NCI-H748 treated with DMSO at 0.1 percent for 48 hours (cell line): ENCODE measurements at places on chromosomes 7 and 10.
A peak's percentile ranks its signal among the peaks of the same experiment; 100 is the strongest.

GRCh38 chr7:133601617-133602016 is 348.7 kb downstream of the EXOC4 start:
- DNase-seq: no peak

GRCh38 chr10:101214446-101215396 is 14.5 kb downstream of the LBX1 start:
- peak; percentile 73 for DNase-seq

DNA sequence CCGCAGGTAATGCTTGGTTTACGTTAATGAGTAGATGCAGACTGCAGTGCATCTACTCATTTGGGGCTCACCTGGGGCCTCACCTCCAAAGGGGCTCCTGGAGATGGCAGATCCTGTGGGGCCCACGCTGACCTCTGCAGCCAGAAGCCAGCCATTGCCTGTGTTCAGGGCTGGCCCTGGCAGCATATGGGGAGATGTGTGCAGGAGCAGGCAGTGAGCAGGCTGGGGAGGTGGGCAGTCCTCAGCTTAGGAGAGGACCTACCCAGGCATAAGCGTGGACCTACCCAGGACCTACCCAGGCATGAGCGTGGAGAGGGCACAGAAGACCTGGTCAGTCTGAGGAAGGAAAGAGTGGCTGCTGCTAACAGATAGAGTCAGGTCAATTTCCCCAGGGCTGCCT is 178.5 kb downstream of the PTPRN2 start:
- no peak for DNase-seq

GRCh38 chr7:79227044-79227443 is 226.4 kb downstream of the MAGI2 start:
- DNase-seq: peak; percentile 88

DNA sequence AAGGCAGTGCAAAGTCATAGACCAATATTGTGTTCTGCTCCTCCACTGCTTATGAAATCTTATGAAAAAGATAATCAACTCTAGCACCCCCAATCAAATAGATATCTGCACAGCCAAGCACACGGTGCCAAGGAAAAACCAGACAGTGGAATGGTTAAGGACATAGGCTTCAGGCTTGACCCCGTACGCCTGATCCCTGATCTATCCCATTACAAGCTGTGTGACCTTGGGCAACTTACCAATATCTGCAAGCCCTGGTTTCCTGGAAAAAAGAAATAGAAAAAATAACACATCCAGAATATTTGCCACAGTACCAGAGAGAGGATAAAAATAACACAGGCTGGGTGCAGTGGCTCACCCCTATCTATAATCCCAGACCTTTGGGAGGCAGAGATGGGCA is 56.9 kb downstream of the GRB10 start:
- no peak for DNase-seq

DNA sequence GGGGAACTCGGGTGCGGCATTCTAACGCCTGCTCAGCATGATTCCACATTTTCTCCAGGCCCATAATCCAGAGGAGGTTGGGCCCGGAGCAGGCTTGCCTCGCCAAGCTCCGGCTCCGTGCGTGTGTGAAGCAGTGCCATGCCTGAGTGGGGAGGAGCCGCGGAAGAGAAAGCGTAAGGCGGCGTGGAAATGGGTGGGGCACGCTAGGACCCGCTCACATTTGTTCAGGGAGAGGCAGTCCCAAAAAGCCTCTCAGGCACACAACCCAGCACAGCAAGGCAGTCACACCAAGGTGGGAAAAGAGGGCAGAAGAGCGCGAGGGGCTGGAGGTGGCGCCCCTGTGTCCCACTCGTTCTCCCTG is 695 bp upstream of the VDAC2 start:
- no peak for DNase-seq

- DNase-seq: no peak
These were observed 840.8 kb downstream of the GRM8 start for GRCh38 chr7:126411821-126412383.

- DNase-seq: no peak
These were observed 49.6 kb upstream of the MYL10 start for GRCh38 chr7:101678658-101679057.

DNA sequence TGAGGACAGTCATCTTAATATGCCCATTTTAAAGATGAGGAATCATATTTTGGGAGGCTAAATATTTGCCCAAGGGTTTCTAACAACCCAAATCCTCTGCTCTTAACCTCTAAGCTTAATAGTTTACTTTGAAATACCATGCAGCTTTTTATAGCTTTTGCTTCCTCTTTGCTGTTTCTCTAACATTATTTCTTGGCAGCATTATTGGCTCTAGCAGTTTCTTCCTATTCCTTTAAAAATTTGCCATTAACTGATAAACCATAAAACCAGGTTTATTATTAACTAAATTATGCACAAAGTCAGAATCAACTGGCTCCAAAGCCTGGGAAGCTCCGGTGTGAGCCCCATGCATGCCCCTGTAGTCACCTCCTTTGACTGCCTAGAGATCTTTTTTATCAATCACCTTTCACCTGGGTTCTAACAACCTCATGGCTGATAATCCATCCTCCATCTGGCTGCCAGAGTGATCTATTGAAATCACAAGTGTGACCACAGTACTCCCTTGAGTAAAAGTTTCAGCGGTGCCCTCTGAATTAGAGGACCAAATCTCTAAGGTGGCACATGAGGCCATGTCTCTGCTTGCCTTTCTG is 62.4 kb downstream of the ITGB8 start:
- no peak for DNase-seq
